ENCODE measurements at places on chromosomes 4 and X. TPM values are rescaled to one million over a fixed set of nuclear protein-coding genes. Genes with fewer than 3 reads are reported as not detected.

RPS6KA6 gene
- total RNA-seq, result not detected

NR0B1 gene
- not detected for total RNA-seq

TNIP2 gene
- 43.8 TPM for total RNA-seq

CYP2U1 gene
- 4.0 TPM for total RNA-seq

DNA sequence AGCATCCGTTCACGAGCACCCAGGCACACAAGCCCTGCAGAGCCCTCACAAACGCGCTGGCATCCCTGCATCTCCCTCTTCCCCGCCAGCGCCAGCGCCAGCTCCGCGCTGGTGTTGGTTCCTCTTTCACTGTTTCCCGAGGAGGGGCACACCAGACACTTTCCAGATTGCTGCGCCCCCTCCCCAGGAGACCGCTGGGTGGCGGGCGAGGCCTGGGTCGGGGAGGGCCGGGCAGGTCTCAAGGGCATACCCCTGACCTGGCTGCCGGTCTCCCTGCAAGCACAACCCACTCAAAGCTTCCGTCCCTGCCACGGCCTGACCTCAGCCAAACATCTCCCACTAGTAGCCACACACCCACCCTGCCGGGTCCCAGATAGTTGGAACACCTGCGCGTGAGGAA, 2.2 kb upstream of the NKX1-1 start:
- no peak for DNase-seq
- peaks cover 65% of the 10 kb centered on the region for H3K27me3 ChIP-seq
- no peak overlapping the region for H3K27ac ChIP-seq

DNA sequence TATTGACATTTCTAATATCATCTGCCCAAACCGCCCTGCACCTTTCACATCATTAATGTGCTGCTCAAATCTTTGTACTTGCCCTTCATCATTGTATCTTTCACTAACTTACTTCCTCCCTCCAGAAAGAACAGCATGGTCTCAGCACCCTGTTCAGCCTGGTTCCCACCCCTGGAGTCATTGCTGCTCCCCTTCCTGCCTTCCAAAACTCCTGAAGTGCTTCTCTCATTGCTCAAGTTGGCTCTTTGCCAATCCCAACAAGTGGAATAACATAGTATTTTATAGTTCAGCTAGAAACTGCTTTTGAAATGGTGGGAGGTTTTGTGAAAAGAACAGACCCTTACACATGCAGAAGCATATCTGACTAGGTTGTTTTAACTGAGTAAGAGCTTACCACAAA, 14.0 kb upstream of the TTC29 start:
- H3K27ac ChIP-seq, result no peak overlapping the region
- no peaks in the 10 kb centered on the region for H3K36me3 ChIP-seq
- H3K4me1 ChIP-seq, result no peaks in the 10 kb centered on the region
- DNase-seq, result no peak
- no peak overlapping the region for H3K4me3 ChIP-seq

DNA sequence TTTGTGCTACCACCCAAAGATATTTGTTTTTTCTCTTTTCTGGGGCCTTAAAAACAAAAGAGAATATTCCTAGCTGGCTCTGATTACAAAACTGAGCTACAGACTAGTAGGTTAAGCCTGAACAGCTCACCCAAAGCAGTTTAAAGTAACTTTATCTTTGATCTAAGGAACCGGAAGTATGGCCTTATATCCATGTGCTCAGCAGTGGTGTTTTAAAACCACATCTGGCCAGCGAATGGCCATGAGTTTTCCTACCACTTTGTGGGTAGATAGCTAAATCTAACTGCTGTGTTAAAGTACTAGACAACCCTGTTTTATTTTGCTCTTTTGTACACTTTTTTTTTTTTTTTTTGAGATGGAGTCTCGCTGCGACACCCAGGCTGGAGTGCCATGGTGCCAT, 24.6 kb downstream of the ADGRG4 start:
- H3K36me3 ChIP-seq, result no peaks in the 10 kb centered on the region
- H3K27ac ChIP-seq, result no peak overlapping the region
- H3K27me3 ChIP-seq, result no peaks in the 10 kb centered on the region
- no peak overlapping the region for H3K4me3 ChIP-seq

DNA sequence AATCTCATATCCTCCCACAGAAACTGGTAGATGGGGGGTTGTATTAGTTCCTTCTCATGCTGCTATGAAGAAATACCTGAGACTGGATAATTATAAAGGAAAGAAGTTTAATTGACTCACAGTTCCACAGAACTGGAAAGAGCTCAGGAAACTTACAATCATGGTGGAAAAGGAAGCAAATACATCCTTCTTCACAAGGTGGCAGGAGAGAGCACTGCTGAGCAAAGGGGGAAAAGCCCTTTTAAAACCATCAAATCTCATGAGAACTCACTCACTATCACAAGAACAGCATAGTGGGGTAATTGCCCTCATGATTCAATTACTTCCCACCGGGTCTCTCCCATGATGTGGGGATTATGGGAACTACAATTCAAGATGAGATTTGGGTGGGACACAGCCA, 250.5 kb upstream of the GPRIN3 start:
- no peaks in the 10 kb centered on the region for H3K27me3 ChIP-seq
- no peaks in the 10 kb centered on the region for H3K4me1 ChIP-seq
- H3K36me3 ChIP-seq, result no peaks in the 10 kb centered on the region
- no peak for DNase-seq
- H3K4me3 ChIP-seq, result no peak overlapping the region

DNA sequence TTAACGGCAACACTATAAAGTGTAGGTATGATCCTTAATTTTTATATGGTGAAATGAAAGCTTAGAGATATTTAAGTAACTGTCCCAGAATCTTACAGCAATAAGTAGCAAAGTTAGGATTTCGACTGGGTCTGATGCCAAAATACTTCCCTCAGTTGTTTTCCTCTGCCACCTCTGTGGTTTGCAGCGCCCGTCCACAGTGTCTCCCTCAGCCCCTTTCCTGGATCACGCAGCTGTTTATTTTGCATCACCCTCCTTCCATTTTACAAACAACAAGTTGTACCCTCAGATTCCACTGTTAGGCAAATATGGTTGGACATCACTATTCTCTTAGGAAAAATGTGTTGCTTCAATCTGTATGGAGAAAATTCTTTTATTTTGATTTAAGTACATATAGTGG, 56.1 kb downstream of the RAPGEF2 start:
- no peaks in the 10 kb centered on the region for H3K36me3 ChIP-seq
- no peaks in the 10 kb centered on the region for H3K27me3 ChIP-seq
- no peak overlapping the region for H3K4me3 ChIP-seq
- DNase-seq, result no peak
- no peak overlapping the region for H3K27ac ChIP-seq

GRCh38 chrX:100698551-100698950, 33.4 kb downstream of the SYTL4 start:
- DNase-seq, result no peak
- H3K27me3 ChIP-seq, result no peaks in the 10 kb centered on the region
- H3K27ac ChIP-seq, result no peak overlapping the region
- no peaks in the 10 kb centered on the region for H3K36me3 ChIP-seq
- no peak overlapping the region for H3K4me3 ChIP-seq
- no peaks in the 10 kb centered on the region for H3K4me1 ChIP-seq

DNA sequence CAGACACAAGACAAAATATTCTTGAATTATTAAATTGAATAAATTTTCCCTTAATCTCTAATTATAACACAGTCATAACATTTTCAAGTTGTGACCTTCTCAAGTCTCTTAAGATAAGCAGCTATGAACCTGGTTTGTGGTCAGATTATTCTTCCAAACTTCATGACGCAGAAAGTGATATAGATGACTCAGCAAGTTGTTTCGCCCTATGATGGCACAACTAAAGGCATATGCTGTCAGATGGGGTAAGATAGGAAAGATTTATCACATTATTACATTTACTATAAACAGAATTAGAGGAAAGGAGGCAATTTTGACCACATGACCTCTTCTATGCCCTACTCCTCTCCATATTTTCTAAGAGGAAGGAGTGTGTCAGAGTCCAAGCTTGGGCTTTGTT, 4.6 kb upstream of the DCAF12L2 start:
- no peak for DNase-seq
- H3K4me1 ChIP-seq, result no peaks in the 10 kb centered on the region
- H3K27me3 ChIP-seq, result no peaks in the 10 kb centered on the region
- no peak overlapping the region for H3K27ac ChIP-seq

- H3K27ac ChIP-seq, result no peak overlapping the region
- no peak overlapping the region for H3K4me3 ChIP-seq
- H3K27me3 ChIP-seq, result no peaks in the 10 kb centered on the region
- H3K36me3 ChIP-seq, result no peaks in the 10 kb centered on the region
- no peak for DNase-seq
Observed at GRCh38 chr4:163592212-163592611, 97.7 kb downstream of the TMA16 start.

DNA sequence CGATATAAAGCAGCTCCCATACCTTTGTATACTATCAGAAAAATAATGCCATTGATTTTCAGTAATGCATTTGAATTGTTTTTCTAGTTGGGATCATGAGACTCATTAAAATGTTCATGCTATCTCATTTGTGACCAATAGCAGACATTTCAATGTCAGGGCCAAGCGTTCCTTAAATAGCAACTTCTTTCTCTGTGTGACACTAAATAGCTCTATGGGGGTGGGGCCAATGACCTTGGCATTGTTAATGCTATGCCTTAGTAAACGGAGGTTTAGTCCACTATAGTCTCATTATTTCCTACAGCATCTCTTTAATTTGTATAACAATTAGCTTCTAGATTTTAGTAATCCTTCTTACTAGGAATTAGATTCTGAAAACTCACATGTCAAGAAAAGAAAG, 48.6 kb upstream of the ARHGAP24 start:
- H3K27me3 ChIP-seq, result no peaks in the 10 kb centered on the region
- DNase-seq, result no peak
- no peak overlapping the region for H3K4me3 ChIP-seq

GRCh38 chrX:54560411-54560810, 30.4 kb downstream of the GNL3L start:
- H3K4me3 ChIP-seq, result no peak overlapping the region
- peaks cover 36% of the 10 kb centered on the region for H3K36me3 ChIP-seq
- H3K27me3 ChIP-seq, result no peaks in the 10 kb centered on the region
- no peaks in the 10 kb centered on the region for H3K4me1 ChIP-seq
- DNase-seq, result no peak

DNA sequence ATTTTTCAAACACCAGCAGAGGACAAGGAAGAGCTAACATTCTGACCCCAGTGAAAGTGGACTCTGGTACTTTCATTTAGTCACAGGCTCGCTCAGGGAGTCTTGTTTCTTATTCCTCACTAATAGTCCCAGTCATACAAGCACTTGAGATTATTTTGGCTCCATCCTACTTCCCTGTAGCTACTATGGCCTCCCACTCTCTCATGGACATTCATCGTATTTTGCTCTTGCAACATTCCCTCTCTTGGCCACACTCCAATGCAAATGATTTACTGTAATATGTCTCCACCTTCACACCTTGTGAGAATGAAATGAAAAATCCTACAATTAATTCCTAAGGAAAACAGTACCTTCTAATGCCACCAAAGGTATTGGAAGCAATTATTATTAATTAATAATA, 21.3 kb downstream of the PLRG1 start:
- no peaks in the 10 kb centered on the region for H3K36me3 ChIP-seq
- H3K4me1 ChIP-seq, result no peaks in the 10 kb centered on the region
- H3K27me3 ChIP-seq, result peaks cover 7% of the 10 kb centered on the region
- no peak overlapping the region for H3K4me3 ChIP-seq
- H3K27ac ChIP-seq, result no peak overlapping the region
- DNase-seq, result no peak

Data from CD4-positive, alpha-beta T cell (primary cell).